Right ventricle myocardium superior (tissue), 1 donor: ENCODE measurements at places on chromosomes 4 and X. TPM values are rescaled to one million over a fixed set of nuclear protein-coding genes. Genes with fewer than 3 reads are reported as not detected.

GRCh38 chr4:22901631-22902030, 208.9 kb downstream of the GBA3 start:
- DNase-seq, result no peak

- peak; percentile 84 for DNase-seq
These were observed at the start of gene ADGRA3 for GRCh38 chr4:22515888-22516541. ADGRA3 (minus strand) TSS chr4:22516066; CDS start chr4:22515784, 282 bp downstream.

DNA sequence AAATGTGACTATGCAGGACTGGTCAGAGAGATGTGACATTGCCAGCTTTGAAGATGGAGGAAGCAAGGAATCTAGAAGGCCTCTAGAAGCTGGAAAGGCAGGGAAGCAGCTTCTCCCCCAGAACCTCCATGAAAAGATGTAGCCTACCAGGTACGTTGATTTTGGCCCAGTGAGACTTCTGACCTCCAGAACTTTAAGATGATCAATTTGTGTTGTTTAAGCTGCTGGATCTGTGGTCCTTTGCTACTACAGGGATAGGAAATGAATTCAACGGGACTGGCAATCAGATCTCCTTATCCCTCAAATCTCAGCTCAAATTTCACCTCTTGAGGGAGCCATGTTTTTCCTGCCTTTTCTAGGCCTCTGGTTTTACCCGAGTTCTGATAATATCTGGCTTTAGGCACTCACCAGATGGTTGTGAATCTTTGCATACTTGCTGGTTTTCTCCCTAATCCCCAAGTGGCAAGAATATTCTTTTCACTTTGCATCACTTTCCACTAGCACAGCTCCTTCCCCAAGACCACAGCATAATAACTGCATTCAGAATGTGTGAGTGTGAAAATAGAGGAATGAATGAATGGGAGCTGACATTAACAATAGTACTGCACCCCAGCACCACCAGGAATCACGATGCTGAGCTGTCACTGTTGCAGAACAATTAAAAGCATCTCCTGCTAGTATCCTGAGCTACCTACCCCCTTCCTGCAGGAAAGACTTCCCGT, 25.5 kb upstream of the TMSB4X start:
- DNase-seq, result no peak

DNA sequence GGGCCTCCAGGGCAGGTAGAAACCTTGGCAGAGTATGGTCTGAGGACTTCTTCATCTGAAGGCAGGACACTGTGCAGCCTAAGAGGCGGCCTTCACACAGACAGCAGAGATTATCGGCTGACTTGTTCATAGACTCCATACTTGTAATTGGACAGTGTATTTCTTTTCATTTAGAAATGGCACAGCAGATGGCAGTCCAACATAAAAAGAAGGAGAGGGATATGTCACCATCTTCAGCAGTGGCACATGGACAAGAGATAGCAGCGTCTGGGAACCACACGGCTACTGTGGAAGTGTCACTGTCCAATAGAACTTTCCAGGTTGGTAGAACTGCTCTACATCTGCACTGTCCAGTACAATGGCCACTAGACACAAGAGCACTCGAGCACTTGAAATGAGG, 21.7 kb upstream of the GEMIN8 start:
- no peak for DNase-seq

DNA sequence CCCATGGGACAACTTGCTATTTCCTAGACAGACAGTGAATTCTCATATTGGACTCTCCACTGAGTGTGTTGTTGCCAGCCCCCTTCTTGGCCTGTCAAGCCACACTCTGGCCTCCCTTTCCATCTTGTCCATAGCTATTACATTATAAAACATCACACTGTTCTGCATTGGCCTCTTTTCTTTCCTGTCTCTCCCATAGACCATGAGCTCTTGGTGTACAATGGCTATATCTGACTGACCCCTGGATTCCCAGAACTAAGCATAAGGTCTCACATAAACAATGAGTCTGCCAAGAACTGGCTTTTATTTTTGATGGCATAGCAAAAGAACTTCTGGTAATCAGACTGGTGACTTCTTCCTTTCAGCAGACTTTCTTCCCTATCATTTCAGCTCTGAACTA, 23.8 kb downstream of the STARD8 start:
- DNase-seq, result no peak

DNA sequence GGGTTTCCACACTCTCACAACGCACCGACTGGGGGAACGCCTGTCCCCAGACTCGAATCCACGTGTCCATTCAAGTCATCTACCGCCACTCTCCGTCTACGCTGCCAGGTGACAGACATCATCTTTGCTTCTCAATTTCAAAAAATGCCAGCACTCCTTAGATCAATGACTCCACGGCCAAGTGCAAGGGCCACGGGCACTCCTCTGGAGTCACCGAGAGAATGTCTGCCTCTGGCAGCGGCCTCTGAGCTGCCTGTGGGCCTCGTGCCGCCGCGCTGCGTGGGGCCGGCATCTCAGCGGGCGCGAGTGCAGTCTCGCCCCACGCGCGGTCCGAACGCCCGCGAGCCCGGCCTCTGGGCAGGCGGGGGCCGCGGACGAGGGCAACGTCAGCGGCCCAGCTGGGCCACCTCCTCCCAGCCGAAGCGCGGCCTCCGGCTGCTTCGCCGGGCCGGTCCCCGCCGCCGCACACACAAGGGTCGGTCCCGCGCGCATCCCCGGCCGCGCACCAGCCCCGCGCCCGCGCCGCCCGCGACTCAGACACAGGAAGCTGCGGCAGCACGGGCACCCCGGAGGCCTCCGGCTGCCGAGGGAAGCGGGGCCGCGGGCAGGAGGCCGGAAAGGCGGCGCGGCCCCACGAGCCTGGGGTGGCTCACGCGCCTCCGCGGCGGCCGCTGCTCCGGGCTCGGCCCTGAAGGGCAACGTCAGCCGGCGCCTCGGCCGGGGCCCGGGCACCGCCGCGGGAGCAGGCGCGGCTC, 450 bp downstream of the ACSL1 start:
- DNase-seq, result peak; percentile 53

DNA sequence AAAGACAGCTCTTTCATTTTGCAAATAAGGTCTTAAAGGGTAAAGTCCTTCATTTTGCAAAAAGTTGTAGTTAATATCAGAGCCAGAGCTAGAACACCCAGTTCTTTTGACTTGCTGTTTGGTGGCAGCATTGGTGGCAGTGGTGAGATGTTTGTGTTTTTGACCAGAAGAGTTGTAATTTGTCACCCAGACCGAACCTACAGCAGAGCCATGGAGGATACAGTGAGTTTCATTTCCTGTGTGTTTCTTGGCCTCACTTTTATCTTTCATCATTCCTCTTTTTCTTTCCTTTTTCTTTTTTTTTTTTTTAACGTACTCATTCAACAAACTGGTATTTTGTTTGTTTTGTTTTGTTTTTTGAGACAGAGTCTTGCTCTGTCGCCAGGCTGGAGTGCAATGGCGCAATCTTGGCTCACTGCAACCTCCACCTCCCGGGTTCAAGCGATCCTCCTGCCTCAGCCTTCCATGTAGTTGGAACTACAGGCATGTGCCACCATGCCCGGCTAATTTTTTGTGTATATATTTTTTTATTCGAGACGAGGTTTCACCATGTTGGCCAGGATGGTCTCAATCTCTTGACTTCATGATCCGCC, 116.4 kb downstream of the AFF1 start:
- DNase-seq, result no peak

- peak; percentile 86 for DNase-seq
These were observed 95.6 kb downstream of the AFAP1 start for GRCh38 chr4:7843831-7844593.

- DNase-seq, result no peak
These were observed 69.4 kb upstream of the PGM2 start for GRCh38 chr4:37757121-37757520.

- DNase-seq, result no peak
These were observed 766 bp upstream of the DNAJB14 start for GRCh38 chr4:99947190-99947578.

GRCh38 chrX:10109695-10110094, 47.1 kb upstream of the CLCN4 start:
- peak; percentile 77 for DNase-seq

GRCh38 chrX:38991656-38992440, 190.6 kb downstream of the MID1IP1 start:
- no peak for DNase-seq

DNA sequence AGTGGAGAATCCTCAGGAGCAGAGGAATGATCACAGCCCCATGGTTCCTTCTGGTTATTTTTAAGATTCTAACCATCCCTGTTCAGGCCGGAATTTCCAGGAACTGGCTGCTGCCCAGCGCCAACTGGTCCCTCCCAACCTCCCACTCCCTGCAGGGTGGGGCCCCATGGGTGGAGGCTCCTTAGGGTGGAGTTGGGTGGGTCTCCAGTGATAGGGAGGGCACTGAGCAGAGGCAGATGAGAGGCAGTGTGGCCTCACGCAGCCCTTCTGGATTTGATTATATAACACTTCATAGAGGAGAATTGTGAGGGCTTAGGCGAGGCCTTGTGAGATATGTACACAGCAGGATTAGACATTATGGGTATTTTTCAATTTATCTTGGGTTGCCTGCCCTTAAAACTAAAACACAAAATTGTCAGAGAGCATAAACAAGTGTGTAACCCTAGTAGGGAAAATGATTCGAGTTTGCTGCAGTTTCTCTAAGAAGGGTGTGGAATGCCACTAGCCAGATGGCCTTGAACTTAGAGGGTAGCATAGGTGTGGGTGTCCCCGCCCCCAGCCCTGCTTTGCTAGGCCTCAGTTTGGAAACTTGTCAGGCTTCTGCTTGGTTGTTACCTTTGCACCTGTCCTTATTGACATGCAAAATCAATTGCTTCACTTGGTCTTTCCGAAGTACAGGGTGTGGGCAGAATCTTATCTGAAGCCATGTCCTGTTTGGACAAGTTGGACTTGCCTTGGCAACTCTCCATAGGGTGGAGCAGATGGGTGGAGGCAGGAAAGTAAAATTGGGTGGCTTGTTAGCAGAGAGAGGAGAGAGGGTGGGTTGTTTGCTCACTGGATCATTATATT, 9.4 kb downstream of the KLF3 start:
- DNase-seq, result peak; percentile 74

- no peak for DNase-seq
These were observed 12.9 kb downstream of the DCAF8L1 start for GRCh38 chrX:27968352-27968751.

DNA sequence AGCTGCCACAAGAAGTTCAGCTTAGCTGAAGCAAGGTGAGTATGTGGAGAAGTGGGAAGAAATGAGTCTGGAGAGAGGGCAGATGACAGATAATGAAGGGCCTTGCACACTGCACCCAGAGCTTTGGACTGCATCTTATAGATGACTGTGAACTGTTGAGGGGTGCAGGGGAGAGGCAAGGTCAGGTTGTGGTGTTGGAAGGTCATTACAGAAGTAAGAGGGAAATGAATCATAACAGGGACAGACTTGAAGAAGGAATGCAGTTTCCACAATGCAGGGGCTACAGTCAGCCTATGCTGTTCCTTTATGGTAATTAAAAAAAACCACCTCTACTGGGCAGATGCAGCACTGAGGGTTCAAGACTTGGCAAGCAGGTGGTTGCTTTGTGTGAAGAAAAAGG, 4.8 kb upstream of the IGFBP7 start:
- DNase-seq, result no peak

- DNase-seq, result no peak
These were observed 51.4 kb downstream of the NALF2 start for GRCh38 chrX:69555481-69556041.

- no peak for DNase-seq
These were observed 98.8 kb downstream of the SCFD2 start for GRCh38 chr4:53267026-53267425.

- DNase-seq, result no peak
These were observed 8.1 kb upstream of the NAAA start for GRCh38 chr4:75948822-75949444.

DNA sequence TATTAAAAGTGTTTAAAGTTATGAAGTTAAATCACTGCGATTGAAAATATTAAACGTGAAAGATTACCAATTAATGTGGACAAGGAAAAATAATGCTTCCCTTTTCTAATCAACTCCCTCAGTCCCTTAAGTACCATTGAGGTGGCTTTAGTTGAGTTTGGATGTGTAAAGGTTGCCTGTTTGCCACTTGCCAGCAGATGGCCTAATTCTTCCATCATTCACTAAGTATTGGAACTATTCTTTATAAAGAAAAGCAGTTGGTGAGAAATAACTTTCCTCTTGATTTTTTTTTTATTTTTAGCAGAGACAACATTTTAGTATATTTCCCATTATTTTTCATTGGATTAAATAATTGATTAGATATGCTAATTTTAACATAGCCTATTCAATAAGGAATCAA, 295.9 kb upstream of the TACR3 start:
- no peak for DNase-seq

- DNase-seq, result no peak
These were observed 963.3 kb upstream of the GRIA3 start for GRCh38 chrX:122220644-122221373.

GRCh38 chrX:111151764-111152163, 55.8 kb downstream of the PAK3 start:
- DNase-seq, result no peak

GRCh38 chr4:171430495-171430894, 382.7 kb upstream of the GALNTL6 start:
- no peak for DNase-seq

- no peak for DNase-seq
These were observed 71.9 kb downstream of the MAOA start for GRCh38 chrX:43728002-43728401.

GRCh38 chrX:111470681-111471403, 40.6 kb upstream of the SERTM2 start:
- no peak for DNase-seq

GRCh38 chrX:120604361-120604782, 471 bp downstream of the MCTS1 start:
- DNase-seq, result no peak

DNA sequence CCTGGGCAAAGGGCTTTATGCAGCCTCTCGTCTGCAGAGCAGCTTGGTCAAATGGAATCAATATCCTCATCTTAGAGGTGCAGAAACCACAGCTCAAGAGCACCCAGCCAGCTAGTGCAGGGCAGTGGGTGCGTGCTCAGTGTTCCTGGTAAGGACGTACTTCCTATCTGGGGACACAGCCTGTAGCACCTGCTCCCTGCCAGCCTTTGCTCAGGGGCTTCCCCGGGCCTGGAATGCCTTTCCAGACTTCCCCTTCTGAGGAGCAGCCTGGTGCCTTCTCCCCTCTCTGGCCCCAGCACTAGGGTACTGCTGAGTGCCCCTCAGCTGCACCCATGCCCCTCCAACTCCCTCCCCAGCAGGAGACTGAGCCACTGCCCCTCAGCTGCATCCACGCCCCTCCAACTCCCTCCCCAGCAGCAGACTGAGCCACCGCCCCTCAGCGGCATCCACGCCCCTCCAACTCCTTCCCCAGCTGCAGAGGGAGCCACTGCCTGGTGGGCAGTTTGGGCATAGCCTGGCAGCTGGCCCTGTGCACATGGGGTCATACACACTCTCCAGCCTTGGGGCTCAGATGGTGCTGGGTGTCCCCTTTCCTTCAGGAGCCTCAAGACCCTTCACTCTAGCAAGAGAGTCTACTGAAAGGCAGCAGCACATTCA, 42.2 kb upstream of the AFAP1 start:
- DNase-seq, result no peak

Gene PCDH18
- total RNA-seq, result 5.0 TPM

Gene TNIP3
- total RNA-seq, result not detected

Gene ZCCHC13
- total RNA-seq, result not detected

Gene LDB2
- total RNA-seq, result 18.5 TPM

Gene LNX1
- 10.3 TPM for total RNA-seq

Gene HSFX2
- not detected for total RNA-seq

Gene XAGE1B
- not detected for total RNA-seq

Gene PRIMPOL
- 10.9 TPM for total RNA-seq

Gene NPY1R
- total RNA-seq, result 0.62 TPM

Gene NAP1L5
- 1.9 TPM for total RNA-seq

Gene H2BW2
- not detected for total RNA-seq

Gene MAGEB1
- total RNA-seq, result not detected

Gene ARHGEF9
- 34.7 TPM for total RNA-seq

Gene ZNF630
- 2.9 TPM for total RNA-seq
